Hematopoietic multipotent progenitor cell treated with erythropoietin and hydrocortisone succinate and interleukin-3 and kit ligand, for 15 days (in vitro differentiated cells): ENCODE measurements at places on chromosomes 3 and 15.

GRCh38 chr3:157930000-157930780, 176.0 kb downstream of the SHOX2 start:
- no peak for DNase-seq

DNA sequence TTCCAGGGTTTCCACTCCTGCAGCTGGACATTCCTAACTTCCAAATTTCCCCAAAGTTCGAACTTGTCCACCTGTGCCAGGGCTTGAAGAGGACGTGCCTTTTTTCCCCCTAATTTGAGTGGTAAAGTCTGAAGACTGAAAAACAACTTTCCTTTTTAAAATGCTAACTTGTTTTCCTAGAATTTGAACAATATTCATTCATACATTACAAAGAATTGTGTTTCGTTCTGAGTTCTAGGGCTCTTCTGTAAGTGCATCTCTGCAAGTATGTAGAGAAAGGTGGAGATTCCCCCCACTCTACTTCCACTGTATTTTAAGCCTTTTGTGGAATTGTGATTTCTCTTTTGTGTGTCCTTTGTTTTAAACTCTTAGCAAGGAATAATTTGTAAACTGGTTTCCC, 9.4 kb downstream of the DPH3 start:
- no peak for DNase-seq

DNA sequence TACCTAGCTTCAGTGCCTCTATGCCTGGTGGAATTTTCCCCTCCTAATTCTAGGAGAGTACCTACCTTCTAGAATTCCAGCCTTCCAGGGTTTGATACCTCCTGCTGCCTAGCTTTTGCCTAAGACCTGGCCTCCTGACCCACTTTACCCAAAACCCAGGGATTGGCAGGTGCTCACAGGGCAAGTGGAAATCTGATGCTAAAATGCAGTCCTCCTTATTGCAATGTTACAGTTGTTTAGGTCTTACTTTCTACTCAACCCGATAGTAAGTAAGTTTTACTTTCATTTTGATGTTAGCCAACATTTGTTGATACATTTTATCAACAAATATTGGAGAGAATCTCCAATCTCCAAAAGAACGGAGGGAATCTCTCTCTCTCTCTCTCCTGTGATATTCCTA, 275.9 kb downstream of the DOCK3 start:
- DNase-seq, result no peak

GRCh38 chr15:64096668-64097384, 1.0 kb downstream of the SNX1 start:
- peak; percentile 40 for DNase-seq
